ENCODE measurements at places on chromosomes 6 and 20. TPM values are rescaled to one million over a fixed set of nuclear protein-coding genes. Genes with fewer than 3 reads are reported as not detected.

- no peak for DNase-seq
Observed at GRCh38 chr6:79238919-79239318, 4.4 kb upstream of the HMGN3 start.

DNA sequence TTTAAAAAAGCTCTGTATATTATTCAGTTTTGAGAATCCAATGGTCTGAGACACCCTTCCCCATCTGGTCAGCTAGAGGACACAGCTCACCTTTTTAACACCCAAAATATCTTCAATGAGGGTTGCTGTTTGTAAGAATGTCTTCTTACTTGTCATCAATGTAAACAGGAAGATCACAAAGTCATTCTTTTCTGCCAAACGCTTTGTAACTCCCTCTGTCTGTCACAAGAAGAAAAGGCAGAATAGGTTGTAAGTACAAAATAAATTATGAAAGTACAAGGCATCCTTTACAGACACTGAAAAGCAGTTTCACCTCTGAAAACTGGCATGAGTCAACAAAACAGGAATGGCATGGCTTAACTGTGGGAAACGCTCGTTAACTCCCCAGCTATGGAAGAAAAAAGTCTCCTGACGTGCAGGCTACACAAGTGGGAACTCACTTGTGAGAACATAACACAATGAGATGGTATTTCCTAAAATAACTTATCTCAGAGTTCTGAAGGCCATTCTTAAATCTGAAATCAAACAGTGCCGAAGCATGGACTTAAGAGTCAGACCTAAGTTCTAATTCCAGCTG lies 42.7 kb downstream of the TRPC4AP start:
- no peak for DNase-seq

DNA sequence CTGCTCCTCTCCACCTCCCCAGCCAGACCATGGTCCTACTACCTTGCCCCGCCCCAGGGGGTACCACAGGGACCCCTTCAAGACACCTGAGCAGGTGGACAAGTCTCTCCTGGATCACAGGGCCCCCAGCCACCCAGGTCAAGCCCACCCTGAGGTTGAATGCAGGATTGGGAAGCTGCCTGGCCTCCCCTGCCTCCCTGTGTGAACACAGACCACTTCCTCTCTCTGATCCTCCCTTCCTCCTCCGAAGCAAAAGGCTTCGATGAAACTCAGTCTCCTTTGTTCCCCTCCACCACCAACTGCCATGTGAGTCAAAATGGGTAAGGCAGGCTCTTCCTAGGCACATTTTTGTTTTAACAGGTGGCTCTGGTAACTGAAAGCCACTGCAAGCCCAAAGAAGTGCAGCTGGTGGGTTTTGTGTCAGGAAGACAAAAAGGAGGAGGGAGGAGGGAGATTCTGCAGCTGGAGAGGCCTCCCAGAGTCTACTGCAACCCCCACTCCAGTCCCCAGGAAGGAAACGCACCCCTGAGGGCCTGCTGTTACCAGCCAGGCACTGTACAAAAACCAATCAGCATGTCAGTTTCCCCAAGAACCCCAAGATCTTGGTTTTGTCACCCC lies 5.4 kb downstream of the ADA start:
- no peak for DNase-seq

Gene OR2H1
- not detected for total RNA-seq

GRCh38 chr6:38637756-38638155 lies 2.0 kb downstream of the BTBD9 start:
- DNase-seq: no peak
